ENCODE measurements at places on chromosomes 4 and X.

DNA sequence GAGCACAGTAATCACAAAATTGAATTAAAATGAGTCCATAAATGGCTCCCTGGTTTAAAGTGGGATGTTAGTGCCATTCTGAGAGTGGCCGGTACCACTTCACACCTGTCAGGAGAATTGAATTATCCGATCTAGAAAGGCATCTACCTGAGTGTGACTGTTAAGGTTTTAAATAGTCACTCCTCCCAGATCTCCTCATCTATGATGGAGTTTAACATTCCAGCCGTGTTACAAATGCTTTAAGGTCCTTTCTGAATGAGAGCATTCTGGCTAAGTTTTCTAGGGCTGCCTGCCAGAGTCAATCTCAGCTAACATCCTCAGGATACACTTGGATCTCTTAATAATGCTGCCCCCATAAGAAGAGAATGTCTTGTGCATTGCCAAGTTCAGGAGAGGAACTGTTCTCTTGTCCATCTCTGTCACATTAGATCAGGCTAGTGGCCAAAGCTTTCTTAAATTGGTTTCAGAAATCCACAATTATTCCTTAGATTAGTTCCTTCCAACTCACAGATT, 231.1 kb downstream of the SLC39A8 start:
- DNase-seq = no peak

GRCh38 chr4:15202481-15202880, 200.2 kb downstream of the CPEB2 start:
- DNase-seq = no peak

- DNase-seq = no peak
Measured at GRCh38 chr4:101157415-101158133, 189.8 kb downstream of the PPP3CA start.

- no peak for DNase-seq
Measured at GRCh38 chrX:148540671-148541583, 40.5 kb downstream of the AFF2 start.

DNA sequence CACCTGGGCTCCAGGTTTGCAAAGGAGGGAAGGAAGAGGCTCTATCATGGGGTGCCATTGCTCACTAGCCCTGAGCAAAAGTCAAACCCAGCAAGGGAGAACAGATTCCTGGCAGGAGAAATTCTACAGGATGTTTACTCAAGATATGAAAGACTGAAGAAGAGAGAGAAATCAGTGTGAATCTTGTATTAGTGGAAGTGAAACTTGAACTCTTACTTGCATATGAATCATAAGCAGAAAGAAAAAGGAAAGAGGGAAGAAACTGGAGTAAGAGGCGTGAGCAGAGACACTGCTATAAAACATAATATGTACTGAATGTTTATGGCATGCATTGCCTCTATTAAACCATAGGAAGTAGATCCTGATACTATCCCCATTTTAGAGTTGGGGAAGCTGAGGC, 60.9 kb downstream of the C4orf46 start:
- DNase-seq = no peak

- no peak for DNase-seq
Measured at GRCh38 chrX:63920875-63921274, 135.9 kb upstream of the ARHGEF9 start.

DNA sequence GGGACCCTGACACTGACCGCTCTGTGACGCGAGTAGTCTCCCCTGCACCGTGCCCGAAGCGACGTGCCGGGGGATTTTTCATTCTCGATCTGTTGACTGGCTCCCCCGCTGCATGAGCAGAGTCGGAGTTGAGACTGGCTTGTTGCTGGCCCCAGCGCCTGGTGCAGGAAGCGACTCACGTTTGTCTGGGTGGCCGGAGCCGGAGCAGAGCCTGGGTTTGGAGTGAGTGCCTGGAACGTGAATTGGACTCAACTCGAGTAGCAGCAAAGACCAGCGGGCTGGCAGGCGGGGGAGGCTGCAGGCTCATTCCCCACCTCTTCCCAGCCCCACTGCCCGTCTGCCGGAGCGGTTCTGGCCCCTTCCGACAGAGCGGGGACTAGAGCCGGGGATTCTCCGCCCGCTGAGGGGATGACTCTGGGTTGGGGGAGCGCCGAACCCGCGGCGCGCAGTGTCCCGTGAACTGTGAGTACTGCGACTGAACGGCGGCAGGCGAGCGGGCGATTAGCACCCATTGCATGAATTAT, 554 bp downstream of the PCDH7 start:
- peak; percentile 25 for DNase-seq

- no peak for DNase-seq
Measured at GRCh38 chrX:123468481-123468880, 264.4 kb downstream of the THOC2 start.

- DNase-seq = no peak
Measured at GRCh38 chrX:131331152-131331551, 42.0 kb upstream of the IGSF1 start.

DNA sequence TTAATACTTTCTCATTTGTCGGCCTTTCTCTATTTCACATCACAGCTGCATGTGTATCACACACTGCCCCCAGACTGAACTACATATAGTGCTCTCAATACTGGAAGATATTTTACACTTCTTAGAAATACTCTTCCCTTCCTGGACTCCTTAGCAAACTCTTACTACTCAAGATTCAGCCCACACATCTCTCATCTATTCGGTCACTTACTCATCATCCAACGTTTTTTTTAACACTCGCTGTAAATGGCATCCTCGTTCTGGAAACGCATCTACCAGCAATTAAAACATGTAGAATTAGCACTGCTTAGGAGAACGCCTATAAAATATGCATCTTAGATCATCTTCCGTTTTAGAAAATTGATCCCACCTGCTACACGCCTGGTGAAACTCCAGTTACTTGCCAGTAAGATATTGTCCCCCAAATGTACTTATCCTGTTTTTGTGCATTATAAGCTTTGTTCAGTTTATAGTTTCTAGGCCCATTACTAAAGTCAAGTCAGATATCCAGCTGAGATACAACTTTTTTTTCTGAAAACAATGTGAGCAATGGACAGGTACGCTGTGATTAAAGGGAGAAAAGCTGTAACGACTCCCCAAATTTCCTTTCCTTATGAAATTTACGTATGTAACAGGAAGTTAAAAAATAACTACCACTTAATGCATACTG, 1.0 kb downstream of the LRP2BP start:
- no peak for DNase-seq

DNA sequence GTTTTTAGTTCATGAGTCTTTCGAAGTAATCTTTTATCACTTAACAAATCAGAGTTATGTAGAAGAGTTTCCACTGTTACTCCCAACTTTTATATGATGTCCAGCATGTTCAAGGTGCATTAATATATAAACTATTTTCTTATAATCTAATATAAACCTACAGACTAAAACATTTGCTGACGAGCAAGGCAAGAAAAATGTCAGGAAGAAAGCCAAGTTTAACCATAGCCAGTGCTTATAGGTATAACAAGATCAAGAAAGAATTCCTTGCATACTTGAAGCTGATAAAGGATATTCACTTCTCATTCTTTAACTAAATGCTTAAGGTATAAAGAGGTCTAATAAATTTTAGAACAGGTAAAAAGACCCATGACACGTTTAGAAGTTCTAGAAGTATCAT, 167.7 kb downstream of the NPNT start:
- no peak for DNase-seq

DNA sequence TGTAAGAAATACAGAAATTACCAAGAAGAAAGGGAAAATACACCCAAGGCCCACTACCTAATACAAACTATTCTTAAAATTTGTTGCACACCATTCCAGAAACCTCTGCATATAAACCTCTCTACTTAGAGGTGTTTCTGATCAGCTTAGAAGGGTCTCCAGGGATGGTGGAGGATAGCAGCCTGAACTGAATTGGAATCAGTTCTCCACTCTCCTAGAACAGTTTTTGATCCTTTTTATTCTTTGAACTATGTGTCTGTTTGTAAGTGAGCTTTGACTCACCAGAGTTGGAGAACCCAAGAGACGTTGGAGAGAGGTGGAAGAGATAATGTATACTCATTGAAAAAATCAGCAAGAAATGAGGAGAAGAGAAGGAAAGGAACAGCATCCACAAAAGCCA, 96.6 kb upstream of the OTUD4 start:
- DNase-seq = no peak

DNA sequence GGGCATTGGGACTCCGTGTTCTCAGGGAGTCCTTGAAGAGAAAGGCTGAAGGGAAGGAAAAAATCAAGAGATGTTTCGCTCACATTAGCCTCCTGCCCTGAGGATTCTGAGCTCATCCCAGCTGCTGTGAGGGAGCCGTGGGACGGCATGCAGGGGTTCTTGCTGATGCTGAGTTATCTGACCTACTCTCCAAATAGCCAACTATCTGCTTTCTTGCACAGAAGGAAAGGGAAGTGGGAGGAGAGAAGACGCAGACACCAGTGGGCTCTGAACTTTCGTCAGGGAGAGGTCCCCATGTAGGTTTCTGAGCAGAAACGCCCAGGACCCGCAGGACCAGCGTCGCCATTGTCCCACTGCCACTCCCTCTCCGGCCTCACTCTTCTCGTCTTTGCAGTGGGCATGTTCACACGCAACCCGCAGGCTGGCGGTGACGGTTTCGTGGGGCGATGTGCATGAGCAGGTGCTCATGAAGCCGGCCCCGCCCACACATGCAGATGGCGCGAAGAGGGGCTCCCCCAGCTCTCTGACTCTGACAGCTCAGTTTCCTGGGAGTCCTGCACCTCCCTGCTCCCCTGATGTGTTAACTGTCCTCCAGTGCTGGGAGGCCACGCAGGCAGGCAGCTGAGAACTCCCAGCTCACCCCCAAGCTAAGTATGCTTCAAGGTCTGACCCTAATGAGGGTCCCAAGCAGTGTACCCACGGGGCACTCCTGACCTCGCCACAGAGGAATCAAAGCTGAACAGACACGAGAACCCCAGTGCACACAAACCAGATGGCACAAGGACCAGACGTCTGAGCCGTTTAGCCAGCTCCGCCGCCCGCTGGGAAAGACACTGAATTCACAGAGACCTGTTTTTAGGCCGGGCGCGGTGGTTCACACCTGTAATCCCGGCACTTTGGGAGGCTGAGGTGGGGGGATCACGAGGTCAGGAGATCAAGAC, 13.6 kb upstream of the ABLIM2 start:
- DNase-seq = no peak

DNA sequence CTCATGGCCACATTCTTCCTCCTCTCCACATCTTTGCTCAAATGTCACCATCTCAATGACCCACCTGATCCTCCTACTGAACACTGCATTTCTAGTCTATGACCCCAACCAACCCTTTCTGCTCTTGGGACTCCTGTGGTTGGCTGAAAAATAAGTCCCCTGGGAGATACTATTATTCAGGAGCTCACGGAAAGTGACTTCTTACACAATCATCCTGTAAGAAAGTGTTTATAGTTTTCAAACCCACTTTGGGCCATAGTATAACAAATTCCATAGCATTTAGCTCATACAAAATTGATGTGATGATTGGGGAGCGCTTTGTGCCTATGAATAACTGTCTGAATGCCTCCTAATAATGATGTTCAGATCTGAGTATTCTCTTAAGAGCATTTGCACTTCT, 161.4 kb upstream of the HS3ST1 start:
- DNase-seq = no peak

DNA sequence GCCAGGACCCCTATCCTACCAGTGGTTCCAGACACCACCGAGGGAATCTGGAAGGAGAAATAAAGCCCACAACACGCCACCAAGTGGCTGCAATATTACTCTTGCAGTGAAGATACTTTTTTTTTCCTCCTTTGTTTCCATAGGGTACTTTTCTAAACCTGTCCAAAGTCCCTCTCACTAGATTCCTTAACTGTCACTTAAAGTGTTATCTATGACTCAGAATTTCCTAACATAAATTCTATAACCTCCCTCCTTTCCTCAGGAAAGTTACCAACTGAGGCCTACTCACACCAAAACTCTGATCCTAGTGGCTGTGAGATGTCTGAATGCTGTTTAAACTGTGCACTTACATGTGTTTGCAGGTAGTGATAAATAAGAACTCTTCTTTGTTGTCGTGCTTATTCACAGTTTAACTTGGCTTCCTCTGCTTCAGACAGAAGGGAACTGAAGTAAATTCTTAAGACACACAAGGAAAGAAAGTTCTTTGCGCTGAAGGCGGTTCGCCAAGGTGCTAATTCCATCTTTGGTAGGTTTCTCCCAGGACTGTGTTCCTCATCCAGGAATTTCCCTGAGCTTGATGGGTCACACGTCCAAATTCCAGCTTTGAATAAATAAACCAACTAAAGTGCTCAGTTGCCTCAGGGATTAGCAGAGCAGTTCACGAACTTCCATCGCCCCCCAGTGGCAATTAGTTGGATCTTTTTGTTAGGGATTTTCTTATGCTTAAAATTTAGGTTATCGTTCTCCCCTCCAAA, 10.7 kb upstream of the HCCS start:
- no peak for DNase-seq

- no peak for DNase-seq
Measured at GRCh38 chrX:115259238-115259875, 25.5 kb upstream of the LRCH2 start.

GRCh38 chr4:83388313-83388676, 53.6 kb upstream of the HPSE start:
- DNase-seq = no peak

DNA sequence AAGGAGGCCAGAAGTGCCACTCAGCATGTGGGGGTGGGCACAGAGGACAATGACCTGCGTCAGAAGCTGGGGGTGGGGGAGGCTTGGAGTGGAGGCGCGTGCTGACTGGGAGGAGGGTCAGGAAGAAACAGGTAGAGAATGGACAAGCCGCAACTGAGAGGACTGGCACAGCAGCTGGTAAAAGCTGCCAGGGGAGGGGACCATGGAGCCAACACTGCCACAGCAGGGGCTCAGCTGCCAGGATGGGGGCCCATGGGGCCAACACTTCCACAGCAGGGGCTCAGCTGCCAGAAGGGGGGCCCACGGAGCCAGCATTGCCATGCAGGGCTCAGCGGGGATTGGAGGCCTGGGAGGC, 19.1 kb downstream of the RNF212 start:
- no peak for DNase-seq

DNA sequence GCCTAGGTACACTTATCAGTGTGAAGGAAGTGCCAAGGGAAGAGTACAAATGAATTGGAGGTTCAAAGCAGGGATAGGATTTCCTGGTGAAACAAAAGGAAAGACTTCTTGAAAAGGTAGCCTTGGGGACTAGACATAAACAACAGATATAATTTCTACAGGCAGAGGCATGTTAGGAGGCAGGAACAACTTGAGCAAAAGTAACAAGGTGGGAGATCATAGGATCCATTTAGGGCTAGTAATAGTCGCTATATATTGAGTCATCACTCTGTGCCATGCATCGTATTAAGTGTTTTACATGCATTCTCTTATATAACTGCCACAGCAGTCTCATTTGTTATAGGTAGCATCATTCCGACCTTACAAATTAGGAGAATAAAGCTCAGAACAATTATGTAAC, 98.3 kb upstream of the EOLA2 start:
- no peak for DNase-seq

DNA sequence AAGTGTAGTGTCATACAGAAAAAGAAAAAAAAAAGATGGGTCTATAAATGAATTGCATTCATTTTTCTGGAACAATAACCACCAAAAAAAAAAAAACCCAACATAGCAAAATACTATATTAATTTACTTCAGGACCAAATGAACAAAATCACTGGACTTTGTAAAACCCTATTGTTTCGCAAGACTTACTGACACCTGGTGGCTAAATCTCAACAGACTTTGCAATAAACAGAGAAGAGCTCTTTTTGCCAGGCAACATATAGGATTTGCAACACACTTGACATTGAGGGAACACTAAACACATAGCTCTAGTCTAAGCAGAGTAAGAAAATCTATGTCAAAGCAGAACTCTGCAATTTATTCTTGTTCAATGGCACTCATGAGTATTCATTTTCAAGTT, 990.2 kb downstream of the STPG2 start:
- DNase-seq = no peak
